ENCODE measurements at places on chromosomes 13 and 19. TPM values are rescaled to one million over a fixed set of nuclear protein-coding genes. Genes with fewer than 3 reads are reported as not detected.

DNA sequence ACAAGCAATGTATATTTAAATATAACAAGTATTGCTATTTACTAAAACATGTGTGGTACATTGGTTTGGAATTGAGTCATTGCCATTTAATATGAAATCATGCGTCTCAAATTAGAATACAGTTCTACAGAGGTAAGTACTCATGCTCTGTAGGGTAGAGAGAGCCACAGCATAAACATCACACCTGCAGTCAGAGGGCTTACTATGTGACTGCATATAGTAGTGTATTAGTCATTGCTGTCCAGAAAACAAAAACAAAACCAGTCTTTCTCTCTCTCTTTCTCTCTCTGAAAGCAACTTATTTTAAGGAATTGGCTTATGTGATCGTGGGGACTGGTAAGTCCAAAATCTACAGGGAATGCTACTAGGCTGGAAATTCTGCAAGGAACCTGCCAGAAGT is 370.3 kb downstream of the GPC5 start:
- no peak for DNase-seq

DNA sequence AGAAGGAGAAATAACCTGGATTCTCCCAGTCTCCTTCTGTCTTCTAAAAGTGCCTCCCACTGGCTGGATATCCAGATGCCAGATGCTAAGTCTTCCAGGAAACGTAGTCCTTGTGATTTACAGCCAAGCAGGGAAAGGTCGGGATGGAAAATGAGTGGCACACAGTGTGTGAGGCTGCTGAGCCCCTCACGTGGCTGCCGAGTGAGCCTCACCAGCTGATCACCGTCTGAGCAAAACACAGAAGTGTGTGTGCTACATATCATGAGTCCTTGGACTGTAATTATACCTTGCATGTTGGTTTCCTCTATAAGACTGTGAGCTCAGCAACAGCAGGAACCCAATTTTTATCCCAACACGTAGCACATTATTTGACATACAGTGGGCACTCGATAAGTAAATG is 15.1 kb downstream of the LHFPL6 start:
- DNase-seq, result no peak

DNA sequence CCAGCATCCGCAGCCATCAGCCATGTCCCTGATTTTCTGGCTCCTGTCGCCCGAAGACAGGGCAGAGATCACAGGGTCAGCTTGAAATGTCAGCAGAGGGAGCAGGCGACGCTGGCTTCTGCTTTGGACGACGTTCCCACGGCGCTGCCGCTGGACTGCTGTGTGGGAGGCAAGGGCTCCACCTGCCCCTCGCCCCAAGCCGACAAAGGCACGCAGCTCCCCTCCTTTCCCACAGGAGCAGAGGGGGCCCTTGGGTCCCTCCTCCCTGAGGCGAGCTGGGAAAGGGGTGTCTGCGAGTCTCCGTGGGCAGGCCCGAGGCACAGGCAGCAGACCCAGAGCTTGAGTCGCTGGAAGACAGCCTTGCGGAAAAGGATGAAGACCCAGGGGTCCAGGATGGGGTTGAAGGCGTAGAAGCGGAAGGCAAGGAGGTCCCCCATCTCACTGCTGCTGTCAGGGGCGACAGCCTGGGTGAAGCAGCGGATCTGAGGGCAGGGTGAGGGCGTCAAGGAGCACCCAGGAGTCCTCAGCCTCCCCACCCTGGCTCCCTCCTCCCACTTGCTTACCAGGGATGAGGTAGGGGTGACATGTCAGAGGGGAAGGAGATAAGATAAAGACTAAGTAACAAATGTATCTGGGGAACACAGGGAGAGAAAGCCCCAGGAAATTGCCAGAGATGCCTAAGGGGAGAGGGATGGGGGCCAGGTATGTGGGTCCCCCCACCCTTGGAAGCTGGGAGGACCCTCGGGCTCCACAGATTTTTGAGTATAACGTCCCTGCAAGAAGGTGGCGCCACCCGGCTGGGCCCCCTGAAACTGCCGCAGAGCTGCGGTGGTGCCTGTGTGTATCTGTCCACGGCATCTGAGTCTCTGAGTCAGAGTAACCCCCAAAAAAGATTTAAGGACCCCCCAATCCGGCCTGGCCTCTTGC is 3.4 kb downstream of the PTGIR start:
- DNase-seq, result no peak

DNA sequence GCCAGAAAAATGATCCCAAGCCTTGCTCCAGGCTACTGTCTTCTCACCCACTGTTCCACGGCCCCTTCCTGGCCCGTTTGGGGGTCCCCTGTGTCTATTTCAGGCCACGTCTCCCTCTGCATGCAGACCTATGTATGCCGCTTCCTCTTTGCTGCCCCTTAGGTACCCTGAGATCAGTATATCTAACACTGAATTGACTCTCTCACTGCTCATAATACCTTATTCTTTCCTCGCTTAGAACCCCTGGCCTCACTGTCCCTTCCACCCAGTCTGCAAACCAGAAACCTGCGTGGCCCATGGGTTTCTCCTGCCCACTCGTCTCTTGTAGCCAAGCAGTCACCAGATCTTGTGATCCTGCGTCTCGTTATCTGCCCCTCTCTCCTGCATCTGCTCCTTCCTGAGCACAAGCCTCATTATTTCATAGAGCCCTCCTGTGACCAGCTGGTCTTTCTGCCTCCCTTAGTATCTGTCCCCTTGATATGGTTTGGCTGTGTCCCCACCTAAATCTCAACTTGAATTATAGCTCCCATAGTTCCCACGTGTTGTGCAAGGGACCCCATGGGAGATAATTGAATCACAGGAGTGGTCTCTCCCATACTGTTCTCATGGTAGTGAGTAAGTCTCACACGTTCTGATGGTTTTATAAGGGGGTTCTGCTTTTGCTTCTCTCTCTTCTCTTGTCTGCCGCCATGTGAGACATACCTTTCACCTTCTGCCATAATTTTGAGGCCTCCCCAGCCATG is 109.0 kb upstream of the RNF113B start:
- DNase-seq, result no peak

DNA sequence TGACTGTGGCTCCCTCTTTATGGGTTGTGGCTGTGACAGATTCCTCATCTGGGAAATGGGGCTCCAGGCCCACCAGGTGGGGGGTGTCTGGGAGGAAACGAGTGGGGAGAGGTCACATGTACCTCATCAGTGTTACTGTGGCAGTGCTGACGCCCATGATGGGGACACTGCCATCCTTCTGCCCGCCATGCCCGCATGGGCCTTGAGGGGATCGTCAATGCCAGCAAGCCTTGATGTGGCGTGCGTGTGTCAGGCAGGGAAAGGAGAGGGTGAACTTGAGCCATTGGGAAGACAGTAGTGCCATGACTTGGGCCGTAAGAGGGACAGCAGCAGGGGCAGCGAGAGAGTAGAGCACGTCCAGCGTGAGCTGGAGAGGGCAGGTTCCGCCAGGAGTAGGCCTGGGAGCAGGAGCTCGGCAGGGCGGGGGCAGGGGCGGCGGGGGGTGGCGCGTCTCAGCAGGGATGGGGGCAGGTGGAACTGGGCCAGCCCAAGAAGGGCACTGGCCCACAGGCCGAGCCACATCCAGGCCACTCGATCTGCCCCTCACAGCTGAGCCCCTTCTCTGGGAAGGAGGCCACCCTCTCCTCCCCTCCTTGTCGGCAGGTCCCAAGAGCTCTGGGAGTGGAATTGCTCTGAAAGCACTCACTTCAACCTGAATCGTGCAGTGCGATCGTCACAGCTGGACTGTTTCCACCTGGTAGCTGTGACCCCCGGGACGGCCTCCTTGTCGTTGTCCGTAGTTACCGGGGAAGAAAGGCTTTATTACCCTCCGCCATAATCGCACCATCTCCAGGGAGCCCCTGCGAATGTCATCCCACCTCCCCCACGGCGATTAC is 9.9 kb downstream of the KLHL26 start:
- no peak for DNase-seq

GRCh38 chr19:6416658-6417405 is 7.8 kb downstream of the KHSRP start:
- DNase-seq, result no peak

DNA sequence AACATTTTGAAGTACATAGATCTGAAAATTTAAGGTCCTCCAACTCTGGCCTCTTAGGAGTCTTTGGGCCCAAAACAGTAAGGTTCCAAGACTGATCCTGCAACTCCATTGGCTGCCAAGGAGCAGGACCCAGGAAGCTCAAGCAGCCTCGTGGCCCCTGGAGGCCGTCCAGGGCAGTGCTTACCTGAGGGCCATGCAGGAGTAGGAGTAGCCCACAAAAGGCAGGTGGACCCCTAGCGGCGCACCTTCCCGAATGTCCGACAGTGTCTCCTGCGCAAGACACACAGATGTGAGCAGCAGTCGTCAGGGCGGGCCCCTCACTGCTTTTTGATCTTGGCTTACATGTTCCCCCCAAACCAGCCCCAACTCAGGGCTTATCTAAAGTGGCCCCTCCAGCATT is 5.7 kb upstream of the SIX5 start:
- DNase-seq, result peak; percentile 56

- no peak for DNase-seq
Measured at GRCh38 chr19:15247107-15248014, 15.1 kb upstream of the EPHX3 start.

GRCh38 chr13:40223585-40223984 is 442.9 kb downstream of the FOXO1 start:
- DNase-seq, result no peak

FZR1 gene
- 47.2 TPM for total RNA-seq

CCNA1 gene
- total RNA-seq, result not detected

MISP3 gene
- total RNA-seq, result 40.3 TPM

ZNF587B gene
- 22.4 TPM for total RNA-seq

Data from left colon (tissue), 2 donors.